AG09319 (cell line): ENCODE measurements at places on chromosomes 5 and 9.

GRCh38 chr5:170372971-170373370, 16.2 kb downstream of the KCNMB1 start:
- no peak for DNase-seq

DNA sequence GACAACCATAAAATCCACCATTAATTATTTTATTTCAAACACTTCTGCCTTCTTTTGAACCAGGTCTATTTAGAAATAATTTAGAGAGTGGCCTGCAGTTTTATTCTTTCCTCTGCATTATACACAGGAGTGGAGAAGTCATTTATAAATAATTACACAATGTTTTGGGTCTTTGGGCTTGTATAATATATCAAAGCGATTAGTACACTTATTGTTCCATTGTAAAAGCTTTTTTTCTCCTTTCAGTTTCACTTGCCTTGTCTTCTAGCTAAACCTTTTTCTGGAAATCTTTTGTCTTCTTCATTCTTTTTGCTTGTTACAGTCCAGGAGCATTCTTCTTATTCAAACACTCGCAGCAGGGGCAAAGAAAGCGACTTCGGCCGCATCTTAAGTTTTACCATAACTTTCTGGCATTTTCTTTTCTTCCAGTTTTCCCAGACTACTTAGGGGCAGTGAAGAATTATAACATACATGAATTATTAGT, 7.3 kb upstream of the NEUROG1 start:
- DNase-seq, result no peak

DNA sequence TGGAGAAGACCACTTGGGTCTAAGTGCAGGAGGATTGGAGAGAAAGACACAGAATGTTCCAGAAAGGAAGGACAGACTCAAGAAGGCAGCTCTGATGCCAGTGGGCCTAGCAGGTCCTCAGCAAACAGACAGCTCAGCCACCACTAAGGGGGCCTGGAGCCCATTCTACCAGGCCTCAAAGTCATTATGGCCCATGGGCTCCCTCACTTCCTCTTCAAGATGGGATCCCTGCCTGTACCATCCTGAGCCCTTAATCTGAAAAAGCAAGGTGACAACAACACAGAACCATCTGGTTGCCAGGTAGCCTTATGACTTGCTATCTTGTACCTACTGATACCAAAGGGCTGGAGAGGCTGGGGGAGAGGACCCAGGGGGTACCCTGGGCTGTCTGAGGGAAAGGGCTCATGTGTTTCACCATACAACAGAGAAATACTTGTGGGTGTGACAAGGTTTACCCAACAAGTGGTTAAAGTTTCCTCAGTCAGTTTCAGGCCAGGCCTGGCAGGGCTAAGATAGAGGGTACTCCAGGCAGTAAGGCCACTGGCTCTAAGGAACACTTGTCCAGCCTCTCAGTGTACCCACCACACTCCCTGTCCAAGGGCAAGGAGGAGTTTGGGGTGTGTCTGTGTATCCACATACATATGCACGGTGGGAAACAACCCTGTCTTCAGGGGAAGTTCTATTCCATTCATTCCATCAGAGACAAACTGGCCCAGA, 30.7 kb downstream of the TCF7 start:
- DNase-seq, result no peak

- DNase-seq, result no peak
These were observed 17.9 kb downstream of the STARD4 start for GRCh38 chr5:111494355-111494999.

GRCh38 chr5:10934783-10935355, 173.8 kb upstream of the DAP start:
- no peak for DNase-seq

DNA sequence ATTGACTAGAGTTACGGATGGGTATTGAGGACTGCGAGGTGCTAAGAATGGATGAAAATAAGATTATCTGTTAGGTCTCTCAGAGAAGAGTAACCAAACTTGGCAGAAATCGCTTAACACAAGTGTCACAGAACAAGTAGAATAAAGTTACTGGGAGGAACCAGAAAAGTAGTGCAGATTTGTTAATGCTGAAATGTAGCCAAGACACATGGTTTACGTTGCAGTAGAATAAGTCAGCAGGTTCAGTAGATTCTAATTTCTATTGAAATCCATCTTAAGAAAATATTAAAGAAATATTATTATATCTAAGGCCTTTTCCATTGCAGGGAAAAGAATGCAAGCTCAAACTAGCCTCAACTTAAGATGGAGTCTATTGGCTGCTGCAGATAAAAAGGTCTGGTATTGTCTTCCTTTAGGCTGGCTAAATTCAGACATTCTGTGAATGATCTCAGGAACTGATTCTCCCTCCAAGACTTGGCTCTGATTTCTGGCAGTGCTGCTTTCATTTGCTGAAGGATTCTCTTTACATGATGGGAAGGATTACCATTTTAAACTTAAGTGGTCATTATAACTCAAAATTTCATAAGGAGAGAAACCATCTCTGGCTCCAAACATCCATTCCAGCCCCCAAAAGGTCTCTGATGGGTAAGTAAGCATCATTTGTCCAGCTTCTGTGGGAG, 314.9 kb downstream of the MARCHF11 start:
- DNase-seq, result no peak

DNA sequence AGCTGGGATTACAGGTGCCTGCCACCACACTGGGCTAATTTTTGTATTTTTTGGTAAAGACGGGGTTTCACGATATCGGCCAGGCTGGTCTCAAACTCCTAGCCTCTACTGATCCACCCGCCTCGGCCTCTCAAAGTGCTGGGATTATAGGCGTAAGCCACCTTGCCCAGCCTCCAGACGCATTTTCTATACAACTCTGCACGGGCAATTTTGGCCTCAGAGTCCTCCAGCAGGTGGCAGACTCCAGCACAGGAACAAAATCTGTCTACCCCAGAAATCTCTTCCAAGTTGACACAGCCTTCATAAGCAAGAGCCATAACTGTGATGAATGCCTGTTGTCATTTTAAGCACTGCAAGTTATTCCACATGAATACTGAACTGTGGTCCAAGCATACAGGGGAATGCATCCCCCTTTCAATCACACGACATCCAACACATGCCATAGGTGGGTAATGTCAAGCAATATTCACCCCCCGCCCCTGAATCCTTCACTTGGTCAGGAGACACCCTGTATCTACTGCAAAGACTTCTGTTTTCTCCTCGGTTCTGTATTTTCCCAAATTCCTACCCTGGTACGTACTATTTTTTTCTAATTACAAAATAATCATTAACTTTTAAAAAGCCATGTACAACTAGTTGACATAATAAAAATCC, 50.8 kb downstream of the ALDH7A1 start:
- no peak for DNase-seq
